ENCODE measurements at places on chromosomes 4 and X.
A peak's percentile ranks its signal among the peaks of the same experiment; 100 is the strongest.

DNA sequence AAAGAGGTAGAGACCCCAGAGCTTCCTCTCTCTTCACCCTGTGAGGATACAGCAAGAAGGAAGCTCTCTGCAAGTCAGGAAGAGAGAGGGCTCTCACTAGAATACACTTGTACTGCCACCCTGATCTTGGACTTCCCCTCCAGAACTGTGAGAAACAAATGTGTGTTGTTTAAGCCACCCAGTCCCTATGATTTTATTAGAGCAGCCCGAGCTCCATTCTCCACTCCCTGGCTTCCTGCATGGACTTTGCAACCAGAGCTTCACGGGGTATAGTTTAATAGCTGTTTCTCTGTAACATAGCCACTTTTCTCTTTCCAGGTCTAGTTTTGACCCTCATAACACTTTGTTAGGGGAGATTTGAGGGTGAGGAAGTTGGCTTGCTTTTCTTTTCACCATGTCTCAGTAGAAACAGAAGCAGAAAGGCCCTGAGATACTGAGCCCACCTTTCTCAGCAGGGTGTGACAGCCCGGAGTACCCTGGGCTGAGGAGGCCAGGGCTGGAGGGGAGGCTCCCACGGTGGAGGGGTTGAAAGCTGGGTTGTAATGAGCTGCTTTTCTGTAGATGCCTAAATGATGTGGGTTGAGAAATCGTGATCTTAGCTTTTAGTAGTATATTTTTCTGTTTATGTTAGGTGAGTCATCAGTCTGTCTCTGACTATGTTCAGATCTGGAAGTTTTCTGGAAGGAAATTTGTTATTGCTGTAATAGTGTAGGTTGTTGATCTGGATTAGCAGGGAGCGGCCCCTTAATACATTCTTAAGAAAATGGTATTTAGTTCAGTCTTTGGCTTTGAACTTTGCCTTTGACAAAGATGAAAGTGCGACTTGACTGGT is 118.6 kb downstream of the PTTG2 start:
- peak; percentile 32 for DNase-seq

DNA sequence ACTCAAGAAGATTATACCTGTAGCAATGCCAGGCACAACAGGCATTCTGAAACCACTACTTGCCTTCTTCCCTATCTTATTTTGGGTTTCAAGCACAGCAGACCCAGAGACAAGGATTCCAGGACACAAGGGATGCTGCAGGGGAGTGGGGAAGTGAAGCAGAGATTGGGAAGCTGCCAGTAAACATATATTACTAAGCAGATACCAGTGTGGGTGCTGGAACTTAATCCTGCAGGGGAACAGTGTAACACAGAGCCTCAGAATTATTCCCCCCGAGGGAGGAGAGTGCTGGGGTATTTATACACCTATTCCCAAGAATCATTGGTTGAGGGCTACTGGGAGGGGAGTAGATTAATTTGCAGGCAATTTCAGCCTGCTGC is 33.3 kb upstream of the MAML3 start:
- no peak for DNase-seq

DNA sequence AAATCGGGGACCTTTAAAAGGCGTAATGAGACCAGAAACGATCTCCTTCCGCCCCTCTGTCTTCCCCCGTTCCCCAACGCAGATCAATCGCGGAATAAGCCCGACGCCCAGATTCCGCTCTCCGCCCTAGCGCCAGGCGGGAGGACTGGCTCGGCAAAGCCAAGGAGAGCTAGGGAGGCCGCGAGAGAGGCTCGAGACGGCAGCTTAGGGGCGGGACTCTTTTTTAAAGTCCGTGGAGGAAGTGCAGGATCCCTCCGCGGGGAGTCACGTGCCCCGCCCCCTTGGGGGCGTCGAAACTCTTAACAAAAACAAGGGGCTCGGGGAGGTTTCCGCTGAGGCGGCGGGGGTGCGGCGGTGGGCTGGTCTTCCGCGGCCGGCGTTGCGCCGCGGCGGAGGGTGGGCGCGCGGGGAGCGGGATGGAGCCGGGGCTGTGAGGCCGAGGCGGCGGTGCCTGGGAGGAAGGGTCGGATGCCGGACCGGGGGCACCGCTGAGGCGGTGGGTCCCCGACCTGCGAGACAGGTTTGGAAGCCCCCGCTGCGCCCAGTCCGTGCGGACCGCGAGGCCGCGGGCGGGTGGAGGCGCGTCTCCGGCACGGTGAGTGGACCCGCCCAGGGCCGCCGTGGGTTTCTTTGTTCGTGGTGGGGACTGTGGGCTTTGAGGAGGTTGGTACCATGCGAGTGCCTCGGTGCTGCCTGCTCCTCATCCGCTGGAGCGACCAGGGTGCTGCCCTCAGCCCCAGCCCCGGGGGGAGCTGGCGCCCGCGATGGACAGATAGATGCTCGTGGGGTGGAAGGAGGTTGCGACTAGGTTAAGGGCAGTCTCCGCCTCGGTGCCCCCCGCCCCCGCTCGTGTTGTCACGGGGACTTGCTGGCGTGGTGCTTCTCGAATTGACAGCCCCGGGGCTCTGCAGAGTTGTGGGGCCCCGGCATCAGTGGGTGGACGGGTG is at the start of gene CCNG2:
CCNG2 (plus strand) TSS at position 296 of the 947 bp plus-strand sequence. CDS start 1,326 bp downstream, outside the sequence.
- DNase-seq = peak; percentile 98

DNA sequence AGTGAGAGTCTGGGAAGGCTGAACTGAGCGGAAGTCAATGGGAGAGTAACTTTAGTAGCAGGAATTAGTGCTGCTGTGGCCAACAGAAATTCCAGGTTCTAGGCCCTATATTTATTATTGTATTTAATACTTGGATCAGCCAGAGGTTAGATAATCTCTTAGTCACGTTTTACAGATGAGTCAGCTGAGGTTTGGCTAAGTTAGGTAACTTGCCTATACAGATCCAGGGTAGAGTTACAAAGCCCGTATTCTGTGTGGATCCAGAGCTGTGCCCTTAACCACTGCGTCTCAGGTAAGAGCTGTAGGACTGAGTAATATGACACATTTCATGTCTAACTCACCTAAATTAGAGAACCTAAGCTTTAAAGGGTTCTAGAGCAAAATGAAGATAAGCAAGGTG is 20.5 kb downstream of the PSMD10 start:
- no peak for DNase-seq

- DNase-seq = no peak
Observed at GRCh38 chr4:24266951-24267722, 317.2 kb downstream of the DHX15 start.

DNA sequence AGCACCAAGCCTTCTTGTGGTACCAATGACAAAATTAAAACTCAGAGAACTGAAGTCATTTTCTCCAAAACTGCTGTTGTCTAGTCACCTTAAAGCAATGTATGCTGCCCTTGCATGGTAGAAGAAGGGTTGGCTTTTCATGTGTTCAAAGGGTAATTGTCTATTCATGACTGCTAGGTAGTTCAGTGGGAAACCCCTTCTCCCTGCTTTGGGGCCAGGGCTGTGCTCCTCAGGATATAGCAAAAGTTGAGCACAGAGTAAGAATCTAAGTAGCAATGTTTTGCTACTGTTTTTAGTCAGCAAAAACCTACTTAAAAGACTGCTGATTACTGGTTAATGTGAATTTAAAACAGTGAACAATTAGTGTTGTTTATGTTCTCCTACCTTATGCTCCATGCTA is 30.8 kb upstream of the FAM9B start:
- DNase-seq = no peak

GRCh38 chr4:106355193-106355592 is 13.4 kb downstream of the GIMD1 start:
- no peak for DNase-seq

DNA sequence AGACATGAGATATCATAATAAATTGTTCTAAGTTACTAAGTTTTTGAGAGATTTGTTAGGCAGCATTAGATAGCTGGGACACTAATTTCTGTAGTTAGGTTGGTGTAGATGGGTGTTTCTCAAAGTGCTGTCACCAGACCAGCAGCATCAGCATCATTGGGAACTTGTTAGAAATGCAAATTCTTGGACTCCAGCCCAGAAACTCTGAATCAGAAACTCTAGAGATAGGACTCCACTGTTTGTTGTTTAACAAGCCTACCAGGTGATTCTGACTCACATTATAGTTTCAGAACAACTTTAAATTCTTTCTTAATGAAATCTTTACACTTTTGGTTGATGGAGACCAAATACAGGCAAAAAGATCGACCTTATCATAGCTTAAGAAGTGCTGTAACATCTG is 173.7 kb downstream of the PABPC4L start:
- DNase-seq = no peak

GRCh38 chr4:106318511-106318910 is 2.2 kb downstream of the AIMP1 start:
- no peak for DNase-seq

- no peak for DNase-seq
Observed at GRCh38 chrX:104193485-104193884, 27.2 kb downstream of the FAM199X start.
